ENCODE measurements at places on chromosomes 6 and 20. TPM values are rescaled to one million over a fixed set of nuclear protein-coding genes. Genes with fewer than 3 reads are reported as not detected.

GRCh38 chr20:4180356-4180755 lies 165.0 kb upstream of the RNF24 start:
- no peak for DNase-seq

TFAP2C gene
- 0.54 TPM for total RNA-seq

DNA sequence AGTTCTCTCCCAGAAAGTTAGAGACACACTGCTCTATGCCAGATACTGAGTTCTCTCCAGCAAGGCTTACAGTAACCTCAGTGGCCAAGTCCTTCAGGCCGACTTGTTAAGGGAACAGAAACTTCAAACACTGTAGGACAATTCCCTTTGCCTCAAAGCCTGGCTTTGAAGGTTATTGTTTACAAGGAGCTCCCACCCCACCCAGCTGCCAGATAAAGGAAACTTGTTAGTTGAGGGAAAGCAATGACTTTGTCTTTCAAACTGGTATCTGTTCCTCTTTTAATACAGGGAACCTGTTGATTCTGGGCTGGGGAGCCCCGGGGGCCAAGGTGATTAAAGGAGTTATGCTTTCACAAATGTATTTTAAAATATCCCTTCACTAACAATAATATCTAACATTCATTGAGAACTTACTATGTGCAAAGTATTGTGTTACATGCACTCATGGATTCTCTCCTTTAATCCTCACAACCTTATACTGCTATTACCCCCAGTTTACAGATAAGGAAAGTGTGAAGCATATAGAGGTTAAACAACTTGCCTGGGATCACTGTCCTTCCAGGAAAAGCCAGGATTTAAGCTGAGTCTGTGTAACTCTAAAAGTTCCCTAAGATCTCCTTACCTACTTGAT lies 27.6 kb upstream of the CDKN1A start:
- no peak for DNase-seq

GRCh38 chr6:120451508-120451907 lies 882.8 kb downstream of the TBC1D32 start:
- DNase-seq: no peak

GRCh38 chr6:15487262-15487661 lies 175.6 kb downstream of the DTNBP1 start:
- DNase-seq: no peak

GRCh38 chr20:4021906-4022305 lies 6.5 kb upstream of the RNF24 start:
- DNase-seq: no peak

KCNK16 gene
- not detected for total RNA-seq

CFB gene
- total RNA-seq: 141 TPM

GRCh38 chr6:11054722-11055121 lies 10.6 kb upstream of the ELOVL2 start:
- DNase-seq: no peak

LY6G6C gene
- not detected for total RNA-seq

SLC2A4RG gene
- 49.9 TPM for total RNA-seq

- no peak for DNase-seq
Observed at GRCh38 chr6:151018046-151018445, 152.5 kb downstream of the MTHFD1L start.

BEND6 gene
- 5.5 TPM for total RNA-seq

- no peak for DNase-seq
Observed at GRCh38 chr20:56348305-56348693, 10.5 kb upstream of the FAM210B start.

RPP40 gene
- total RNA-seq: 3.6 TPM

DNA sequence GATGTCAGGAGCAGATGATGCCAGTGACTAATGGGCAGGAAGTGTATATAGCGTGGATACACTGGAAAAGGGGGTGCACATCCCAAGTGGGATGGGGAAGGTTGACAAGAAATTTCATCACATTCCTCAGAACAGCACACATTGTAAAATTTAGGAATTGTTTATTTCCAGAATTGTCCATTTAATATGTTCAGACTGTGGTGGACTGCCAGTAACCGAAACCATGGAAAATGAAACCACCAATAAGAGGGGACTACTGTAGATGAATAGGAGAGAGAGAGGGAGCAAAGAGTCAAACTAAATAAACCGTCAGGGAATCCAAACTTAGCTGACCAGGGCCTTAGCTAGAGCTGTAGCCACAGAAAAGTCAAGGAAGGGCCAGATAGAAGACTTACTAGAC lies 164.4 kb upstream of the PRDM1 start:
- DNase-seq: no peak

TMEM170B gene
- total RNA-seq: 6.2 TPM

DNA sequence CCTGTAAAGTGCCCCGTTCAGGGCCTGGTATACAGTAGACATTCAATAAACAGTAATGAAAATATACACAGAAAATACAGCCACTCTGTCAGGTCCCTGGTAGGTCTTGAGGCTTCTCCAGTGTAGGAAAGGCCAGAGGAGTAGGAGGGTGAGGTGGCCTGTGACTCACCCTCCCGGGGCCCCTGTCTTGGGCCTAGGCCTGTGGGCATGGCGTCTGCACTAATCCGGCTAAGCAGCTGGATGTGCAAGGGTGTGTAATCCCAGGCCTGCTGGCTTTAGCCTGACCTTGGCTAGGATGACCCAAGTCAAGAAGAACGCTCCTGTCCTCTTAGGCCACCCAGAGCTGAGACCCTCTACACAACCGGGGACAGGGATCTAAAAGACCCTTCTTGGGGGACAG lies 84.9 kb downstream of the KCNB1 start:
- DNase-seq: no peak

GRCh38 chr6:52537001-52537753 lies 39.7 kb downstream of the TRAM2 start:
- DNase-seq: no peak

DNA sequence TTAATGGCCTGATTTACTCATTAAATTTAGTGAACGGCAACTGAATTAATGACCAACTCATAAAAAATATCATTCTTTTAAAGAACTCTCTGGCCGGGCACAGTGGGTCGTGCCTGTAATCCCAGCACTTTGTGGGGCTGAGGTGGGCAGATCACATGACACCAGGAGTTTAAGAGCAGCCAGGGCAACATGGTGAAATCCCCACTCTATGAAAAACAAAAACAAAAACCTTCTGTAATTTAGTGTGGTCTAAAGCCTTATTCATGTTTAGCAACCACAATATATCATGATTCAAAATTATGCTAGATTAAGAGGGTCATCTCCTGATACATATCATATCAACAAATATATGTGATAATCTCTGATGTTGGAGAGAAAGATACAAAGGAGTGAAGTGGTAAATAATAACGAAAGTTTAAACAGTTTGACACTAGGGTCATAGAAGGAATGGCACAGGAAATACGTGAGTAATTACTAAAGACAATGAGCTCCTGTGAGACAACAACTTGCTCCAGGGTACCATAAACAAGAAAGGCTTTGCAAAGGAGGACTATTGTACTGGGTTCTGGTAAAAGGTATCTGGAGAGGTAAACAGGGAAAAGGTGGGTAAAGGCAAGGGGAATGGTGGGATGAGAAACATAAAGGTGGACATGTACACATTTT lies 5.7 kb downstream of the ELOVL4 start:
- no peak for DNase-seq
